ENCODE measurements at places on chromosomes 4 and X.

- DNase-seq: no peak
Measured at GRCh38 chrX:18757956-18758932, 50.8 kb downstream of the PPEF1 start.

- DNase-seq: no peak
Measured at GRCh38 chr4:84651499-84651898, 68.6 kb downstream of the CDS1 start.

GRCh38 chr4:147846318-147847155 lies 114.6 kb downstream of the ARHGAP10 start:
- peak; percentile 52 for DNase-seq

- no peak for DNase-seq
Measured at GRCh38 chr4:165810726-165811125, 62.3 kb upstream of the TLL1 start.

DNA sequence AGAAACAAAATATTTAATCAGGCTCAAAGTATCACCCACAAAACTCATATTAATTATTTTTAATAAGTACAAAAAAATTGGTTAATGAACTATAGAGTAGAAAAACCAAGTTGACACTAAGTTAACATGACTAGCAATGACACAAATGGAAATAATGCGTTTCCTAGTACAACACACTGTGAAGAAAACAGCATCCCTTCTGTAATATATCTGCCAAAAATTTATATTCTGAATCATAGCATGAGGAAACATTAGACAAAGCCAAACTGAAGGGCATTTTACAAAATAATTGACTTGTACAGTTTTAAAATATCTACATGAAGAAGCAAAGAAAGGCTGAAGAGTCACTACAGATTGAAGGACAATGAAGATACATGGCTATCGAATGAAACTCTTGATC lies 477.6 kb upstream of the INTU start:
- no peak for DNase-seq

GRCh38 chr4:124873361-124874171 lies 161.0 kb upstream of the ANKRD50 start:
- no peak for DNase-seq

- no peak for DNase-seq
Measured at GRCh38 chr4:23371533-23371932, 518.3 kb downstream of the PPARGC1A start.

DNA sequence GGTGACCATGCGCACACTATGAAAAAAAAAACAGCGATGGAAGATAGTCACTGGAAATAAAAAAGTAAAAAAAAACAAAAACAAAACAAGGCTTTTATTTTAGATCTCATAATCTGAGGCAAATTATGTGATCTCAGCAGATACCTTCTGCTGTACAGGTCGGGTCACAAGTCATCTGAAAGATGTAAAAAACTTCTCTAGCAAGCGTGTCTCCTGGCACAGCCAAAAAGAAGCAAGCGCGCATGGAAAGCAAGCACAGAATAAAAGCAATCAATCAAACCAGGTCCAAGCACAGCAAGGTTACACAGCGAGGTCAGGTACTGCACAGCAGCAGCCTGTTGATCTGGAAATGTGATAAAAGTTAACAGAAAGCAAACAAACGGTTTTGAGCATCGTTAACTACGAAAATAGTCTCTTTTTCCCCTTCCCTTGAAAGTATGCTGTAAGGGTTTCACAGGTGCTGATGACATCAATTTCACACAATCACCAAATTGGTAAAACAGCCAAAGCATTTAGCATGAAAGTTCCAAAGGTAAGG lies 79.3 kb upstream of the MTNR1A start:
- no peak for DNase-seq

GRCh38 chr4:124737619-124738018 lies 25.1 kb upstream of the ANKRD50 start:
- DNase-seq: no peak

DNA sequence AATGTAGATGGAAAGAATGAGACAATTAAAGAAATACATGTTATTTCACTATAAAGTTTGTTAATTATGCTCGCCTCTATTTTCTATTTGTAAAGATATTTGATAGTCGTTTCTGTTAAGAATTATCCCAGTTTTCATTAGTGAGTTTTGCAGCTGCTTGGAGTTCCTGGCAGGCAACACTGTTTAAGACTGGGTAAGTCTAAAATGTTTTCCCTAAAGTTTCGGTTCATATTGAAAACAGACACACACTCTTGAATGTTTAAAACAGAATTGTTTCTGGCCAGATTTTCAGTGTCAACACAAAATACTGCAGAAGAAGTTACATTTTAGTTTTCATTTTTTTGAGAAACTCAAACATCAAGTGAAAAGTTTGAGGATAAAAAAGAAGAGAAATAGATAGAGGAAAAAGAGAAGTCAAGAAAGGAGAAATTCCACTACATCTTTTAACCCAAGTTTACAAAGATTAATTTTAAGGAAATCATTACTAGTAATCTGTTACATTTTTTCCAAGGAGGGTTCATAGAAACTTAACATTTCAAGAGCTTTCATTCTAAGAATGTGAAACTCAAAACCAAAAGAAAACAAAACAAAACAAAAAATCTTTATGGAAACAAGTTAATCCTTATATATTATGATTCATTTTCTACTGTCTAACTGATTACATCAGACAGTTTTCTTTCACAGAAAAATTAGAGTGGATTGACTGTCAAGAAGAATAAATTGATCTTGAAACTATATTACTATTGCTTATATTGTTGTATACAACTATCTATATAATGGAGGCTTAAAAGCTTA lies 305.5 kb downstream of the FAT4 start:
- DNase-seq: no peak

GRCh38 chr4:125492957-125493356 lies 178.2 kb downstream of the FAT4 start:
- no peak for DNase-seq

GRCh38 chr4:135548711-135549110 lies 1347.1 kb upstream of the PABPC4L start:
- no peak for DNase-seq

DNA sequence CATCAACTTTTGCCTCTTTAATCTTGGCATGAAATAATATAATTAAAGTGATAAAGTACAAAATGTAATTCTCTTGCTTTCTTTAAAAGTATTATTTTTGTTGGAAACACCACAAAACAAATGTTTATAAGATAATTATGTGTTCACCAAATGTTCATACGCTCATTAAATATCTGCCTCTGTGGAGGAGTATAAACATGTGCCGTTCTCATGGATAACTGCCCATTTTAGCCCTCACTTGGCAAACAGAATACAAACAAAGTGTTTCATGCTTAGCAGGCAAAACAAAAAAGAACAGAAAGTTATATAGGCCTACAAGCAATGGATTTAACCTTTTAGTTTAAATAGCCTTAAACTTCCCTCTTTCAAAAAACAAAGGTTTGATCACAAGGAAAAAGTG lies 800.5 kb upstream of the DIAPH2 start:
- no peak for DNase-seq

DNA sequence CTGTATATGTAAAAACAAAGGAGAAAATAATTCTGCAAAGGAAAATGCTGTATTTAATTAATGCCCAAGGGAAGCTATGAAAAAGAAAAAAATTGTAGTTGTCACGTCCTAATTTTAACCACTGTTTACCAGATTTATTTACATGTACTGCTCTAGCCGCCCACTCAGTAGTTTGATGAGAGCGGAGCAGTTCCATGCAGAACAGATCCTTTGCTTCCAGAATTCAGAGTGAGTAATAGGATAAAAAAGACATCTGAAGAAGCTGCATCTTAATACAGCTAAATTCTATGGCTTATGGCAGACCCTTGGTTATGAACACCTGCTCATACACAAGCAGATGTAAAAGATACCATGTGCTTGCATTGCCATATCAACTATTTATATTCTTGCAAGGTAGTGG lies 287.0 kb downstream of the GASK1B start:
- DNase-seq: no peak

GRCh38 chr4:131526686-131527085 lies 1622.4 kb upstream of the PCDH10 start:
- no peak for DNase-seq

- DNase-seq: no peak
Measured at GRCh38 chr4:70706044-70706461, 15.7 kb upstream of the RUFY3 start.

GRCh38 chr4:121070696-121071639 lies 1.4 kb downstream of the NDNF start:
- DNase-seq: peak; percentile 35

GRCh38 chrX:68938244-68939004 lies 109.6 kb downstream of the EFNB1 start:
- no peak for DNase-seq

- no peak for DNase-seq
Measured at GRCh38 chr4:103719105-103719829, 518 bp downstream of the TACR3 start.

DNA sequence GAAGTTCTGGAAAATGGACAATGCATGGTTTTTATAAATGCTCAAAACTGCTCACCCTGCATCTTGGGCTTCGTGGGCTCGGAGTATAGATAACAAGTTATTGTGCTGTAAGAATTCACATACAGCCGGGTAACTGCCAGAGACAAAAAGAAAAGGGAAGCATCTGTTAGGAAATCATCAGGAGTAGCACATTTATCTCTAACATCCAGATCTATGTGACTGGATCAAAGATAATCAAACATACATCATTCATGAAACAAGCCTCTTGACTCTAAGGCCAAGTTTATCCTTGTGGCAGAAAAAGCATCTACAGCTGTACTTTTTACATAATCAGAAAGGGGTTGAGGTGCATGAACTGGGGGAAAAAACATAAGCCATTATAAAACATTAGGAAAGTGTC lies 264.2 kb downstream of the PPP3CA start:
- DNase-seq: no peak

DNA sequence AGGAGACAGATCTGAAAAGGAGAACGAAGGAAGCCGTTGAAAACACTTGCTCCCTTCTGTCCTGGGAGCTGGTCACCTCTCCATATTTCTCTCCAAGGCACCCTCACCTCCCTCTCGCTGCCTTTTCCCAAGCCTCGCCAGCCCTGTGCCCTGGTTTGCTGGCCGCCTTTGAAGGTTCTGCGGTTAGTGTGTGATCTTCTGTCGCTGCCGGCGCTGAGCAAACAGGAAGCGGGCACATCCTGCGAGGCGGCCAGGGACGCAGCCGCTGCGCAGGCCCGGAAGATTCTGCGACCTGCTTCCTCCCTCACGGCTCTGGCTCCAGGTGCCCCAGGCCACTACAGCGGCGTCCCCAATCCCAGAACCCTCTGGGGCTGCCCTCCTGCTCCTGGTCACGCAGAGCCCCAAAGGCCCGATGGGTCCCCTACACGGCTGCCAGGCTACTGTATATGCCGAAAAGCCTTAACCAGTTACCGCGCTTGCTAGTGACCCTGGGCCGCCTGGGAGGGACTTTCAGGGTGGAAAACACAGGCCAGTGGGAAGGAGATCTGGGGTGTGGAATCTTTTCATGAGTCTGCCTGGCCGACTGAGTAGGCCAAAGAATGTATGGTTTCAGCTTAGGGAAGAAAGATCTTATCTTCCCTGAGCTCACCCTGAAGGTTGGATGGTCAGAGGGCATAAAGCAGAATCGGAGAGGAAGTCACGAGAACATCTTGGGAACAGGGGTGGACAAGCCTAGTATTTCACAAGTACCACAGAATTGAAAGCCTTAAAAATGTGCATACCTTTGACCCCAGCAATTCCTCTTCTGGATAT lies 2.3 kb upstream of the SASH3 start:
- peak; percentile 86 for DNase-seq

GRCh38 chrX:14528629-14529289 lies 577 bp upstream of the GLRA2 start:
- peak; percentile 74 for DNase-seq

- DNase-seq: no peak
Measured at GRCh38 chr4:21953653-21954052, 5.1 kb upstream of the KCNIP4 start.

Measured in activated CD4-positive, alpha-beta T cell treated with anti-CD3 and anti-CD28 coated beads, Interleukin-2, Interleukin-6, amounts not matched to agents 100 ng/mL and 50 ng/mL, durations not matched to agents 16 hours and 8 hours (primary cell).